HFF-Myc (cell line): ENCODE measurements at places on chromosomes 4 and X.

- no peak for DNase-seq
Observed at GRCh38 chr4:108535757-108536156, 84.6 kb upstream of the RPL34 start.

GRCh38 chrX:95762716-95763115, 921.9 kb upstream of the DIAPH2 start:
- DNase-seq, result no peak

- no peak for DNase-seq
Observed at GRCh38 chrX:154310616-154311536, 15.3 kb downstream of the TKTL1 start.

- no peak for DNase-seq
Observed at GRCh38 chrX:56978172-56978571, 17.2 kb downstream of the SPIN3 start.

DNA sequence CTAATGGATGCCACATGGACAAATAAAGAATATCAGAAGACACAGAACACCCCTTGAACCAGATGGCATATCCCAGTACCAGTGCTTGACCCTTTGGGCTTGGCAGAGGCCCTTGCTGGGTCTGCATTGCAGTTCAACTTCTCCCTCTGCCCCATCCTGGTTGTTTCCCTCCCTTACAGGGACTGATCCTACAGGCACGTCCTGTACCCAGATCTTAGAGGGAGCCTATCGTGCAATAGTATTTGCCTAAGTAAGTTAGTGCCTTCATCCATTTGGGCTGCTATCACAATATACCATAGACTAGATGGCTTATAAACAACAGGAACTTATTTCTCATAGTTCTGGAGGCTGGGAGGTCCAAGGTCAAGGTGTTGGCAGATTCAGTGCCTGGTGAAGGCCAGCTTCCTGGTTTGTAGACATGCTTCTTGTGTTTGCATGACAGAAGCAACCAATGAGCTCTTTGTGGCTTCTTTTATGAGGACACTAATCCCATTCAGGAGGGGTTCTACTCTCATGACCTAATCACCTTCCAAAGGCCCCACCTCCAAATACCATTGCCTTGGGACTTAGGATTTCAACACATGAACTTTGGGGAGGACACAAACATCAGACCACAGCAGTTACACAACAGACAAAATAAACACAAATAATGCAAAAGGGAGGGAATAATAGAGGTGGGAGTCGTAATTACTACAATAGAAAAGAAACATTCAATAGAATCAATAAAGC, 146.5 kb upstream of the MSX1 start:
- DNase-seq, result peak; percentile 47

DNA sequence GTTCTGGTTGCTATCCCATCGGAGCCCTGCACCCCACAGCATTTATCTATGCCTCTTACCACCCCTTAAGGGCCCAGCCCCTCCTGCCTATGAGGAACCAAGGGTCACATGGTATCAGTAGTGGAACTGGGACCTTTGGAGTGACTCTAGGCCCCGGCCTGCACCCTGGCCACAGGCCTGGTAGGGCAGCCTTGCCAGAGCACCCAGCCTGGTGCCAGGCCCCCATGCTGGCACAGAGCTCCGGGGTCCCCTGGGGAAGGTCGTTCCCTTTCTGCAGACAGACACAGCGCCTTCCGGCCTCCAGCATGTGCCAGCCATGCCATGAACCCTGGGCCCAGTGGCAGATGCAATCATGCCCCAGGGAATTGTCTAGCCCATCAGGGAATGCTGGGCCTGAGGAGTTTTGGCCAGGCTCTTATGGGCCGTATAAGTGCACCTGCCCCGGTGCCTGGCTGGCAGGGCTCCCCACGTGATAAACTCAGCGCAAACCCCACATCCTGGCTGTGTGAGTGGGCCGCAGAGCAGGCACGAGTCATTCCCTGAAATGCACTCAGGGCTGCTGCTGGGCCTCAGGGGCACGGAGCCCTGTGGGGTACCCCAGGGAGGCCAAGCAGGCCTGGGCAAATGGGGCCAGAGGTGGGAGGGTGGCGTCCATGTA, 19.8 kb upstream of the ADD1 start:
- no peak for DNase-seq

GRCh38 chr4:16007471-16008095, 44.6 kb upstream of the FGFBP2 start:
- DNase-seq, result no peak

DNA sequence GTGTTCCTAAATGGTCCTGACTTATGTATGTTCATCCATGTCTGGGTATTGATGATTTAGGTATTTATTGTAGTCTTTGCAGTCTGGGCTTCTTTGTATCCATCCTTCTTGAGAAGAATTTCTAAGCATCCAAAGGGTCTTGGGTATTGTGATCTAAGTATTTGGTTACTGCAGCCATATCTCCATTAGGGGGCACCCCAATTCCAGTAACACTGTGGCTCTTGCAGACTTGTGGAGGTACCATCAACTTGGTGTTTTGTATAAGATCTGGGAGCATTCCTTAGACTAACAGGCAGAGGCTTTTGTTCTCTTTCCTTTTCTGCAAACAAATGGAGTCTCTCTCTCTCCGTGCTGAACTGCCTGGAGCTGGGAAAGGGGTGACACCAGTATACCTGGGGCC, 113.7 kb upstream of the NEXMIF start:
- DNase-seq, result peak; percentile 0

GRCh38 chr4:155659176-155659575, 7.5 kb upstream of the GUCY1A1 start:
- no peak for DNase-seq

GRCh38 chr4:163857903-163858302, 363.4 kb downstream of the TMA16 start:
- no peak for DNase-seq

DNA sequence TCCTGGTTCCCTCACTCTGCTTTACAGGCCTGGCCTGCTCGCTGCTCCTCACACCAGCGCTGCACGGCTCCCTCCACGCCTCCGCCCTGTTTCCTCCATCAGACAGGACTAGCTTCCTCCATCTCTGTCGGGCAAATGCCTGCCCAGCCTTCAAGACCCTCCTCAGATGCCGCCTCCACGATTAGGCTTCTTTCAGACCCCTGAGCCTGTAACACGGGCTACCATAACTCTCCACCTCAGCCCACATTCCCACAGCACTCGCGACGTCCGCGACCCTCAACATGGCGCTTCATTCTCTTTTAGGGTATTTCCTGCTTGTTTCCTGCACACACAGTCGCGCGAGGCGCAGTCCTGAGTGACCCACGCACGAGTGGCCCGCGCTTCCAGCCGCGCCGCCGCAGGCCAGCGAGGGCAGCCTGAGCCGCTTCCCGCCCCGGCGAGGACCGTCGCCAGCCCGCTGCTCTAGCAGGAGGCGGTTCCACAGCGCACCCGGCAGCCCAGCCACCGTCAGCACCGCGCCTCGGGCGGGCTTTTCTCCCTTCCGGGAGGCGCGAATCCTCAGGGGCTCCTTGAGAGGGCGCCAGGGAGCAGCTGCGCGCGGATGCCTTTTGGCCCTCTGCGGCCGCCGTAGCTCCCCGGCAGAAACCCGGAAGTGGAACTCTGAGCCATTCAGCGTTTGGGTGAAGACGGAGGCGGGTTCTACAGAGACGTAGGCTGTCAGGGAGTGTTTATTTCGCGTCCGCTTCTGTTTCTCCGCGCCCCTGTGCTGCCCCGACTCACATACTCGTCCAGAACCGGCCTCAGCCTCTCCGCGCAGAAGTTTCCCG, at the start of gene FRG1:
Gene FRG1 (plus strand): TSS at position 695 of the 827 bp plus-strand sequence. CDS start 138 bp downstream, outside the sequence.
- peak; percentile 79 for DNase-seq

- DNase-seq, result no peak
Observed at GRCh38 chrX:104469771-104470170, 96.2 kb upstream of the IL1RAPL2 start.

DNA sequence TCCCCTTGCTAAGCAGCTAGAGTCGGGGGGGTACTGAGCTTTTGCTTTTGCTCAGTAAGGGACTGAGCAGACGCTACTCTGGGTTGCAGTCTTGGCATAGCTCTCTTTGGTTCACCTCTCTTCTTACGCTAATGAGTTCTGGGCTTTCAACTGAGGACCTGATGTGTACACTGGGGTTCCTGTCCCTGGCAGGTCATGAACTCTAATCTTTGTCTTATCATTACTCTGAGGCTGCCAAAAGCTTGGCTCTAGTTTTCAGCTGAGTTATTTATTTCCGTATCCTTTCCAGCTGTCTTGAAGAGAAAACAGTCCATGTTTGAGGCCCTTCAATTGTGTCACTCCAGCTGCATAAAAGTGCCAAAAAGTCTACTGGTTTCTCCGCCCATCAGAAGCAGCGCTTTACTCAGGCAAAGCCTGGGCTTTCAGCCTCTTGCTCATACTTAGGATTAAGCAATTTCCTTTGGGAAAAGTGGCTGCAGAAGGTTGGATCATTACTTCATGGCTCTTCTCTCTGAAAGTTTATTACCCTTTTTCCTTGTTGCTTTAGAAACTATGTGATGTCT, 121.0 kb upstream of the STOX2 start:
- DNase-seq, result no peak

GRCh38 chrX:135931644-135932487, 38.4 kb downstream of the SAGE1 start:
- peak; percentile 1 for DNase-seq

DNA sequence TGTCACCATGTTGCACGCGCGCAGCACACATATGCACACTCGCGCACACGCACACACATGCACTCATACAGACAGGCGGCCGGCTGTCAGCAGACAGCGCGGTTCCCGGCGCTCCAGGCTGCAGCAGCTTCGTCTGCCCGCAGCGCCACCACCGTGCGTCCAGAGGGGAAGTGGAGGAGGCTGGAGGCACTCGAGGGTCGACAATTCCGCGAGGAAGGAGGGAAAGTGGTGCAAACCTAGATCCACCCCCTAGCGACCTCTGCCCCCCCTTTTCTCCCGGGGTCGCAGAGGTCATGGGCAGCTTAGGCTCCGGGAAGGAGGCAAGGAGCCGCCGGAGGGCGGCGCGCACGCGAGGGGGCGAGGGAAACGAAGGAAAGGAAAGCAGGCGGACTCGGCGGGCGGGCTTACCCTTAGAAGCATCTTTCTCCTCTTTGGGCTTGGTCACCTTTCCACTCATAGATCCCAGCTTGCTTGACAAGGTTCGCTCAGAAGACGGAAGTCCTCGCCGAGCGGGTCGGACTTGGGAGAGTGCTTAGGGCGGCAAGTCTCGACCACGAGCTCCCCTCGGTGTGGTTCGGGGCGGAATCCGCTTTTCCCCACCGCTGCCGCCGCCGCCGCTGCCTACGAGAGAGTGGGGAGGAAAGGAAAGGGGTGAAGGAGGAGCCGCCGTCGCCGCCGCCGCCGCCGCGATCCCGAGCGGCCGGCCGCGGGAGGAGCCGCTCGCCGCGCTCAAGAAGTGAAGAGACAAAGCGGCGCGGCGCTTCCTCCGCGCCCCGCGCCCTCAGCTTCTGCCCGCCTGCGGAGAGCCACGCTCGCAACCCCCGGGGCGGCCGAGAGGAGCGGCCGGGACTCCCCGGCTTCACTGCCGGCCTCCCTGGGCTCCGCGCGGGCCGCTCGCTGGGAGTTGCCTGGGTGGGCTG, 326.6 kb upstream of the F9 start:
- no peak for DNase-seq

DNA sequence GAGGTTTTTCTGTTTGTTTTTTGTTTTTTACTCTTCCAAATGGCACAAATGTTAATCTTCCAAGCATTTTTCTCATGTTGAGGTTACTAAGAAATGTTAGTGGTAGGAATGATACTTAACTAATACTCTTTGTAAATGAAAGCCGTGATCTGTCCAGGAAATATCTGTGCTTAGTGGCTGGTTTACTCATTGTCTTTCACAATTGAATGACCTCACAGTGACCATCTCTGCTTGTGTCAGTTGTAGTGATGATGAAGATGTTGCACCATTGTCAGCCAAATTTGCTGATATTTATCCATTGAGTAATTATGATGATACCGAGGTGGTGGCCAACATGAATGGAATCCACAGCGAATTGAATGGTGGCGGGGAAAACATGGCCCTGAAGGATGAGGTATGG, 93.5 kb downstream of the TNIP2 start:
- DNase-seq, result no peak

DNA sequence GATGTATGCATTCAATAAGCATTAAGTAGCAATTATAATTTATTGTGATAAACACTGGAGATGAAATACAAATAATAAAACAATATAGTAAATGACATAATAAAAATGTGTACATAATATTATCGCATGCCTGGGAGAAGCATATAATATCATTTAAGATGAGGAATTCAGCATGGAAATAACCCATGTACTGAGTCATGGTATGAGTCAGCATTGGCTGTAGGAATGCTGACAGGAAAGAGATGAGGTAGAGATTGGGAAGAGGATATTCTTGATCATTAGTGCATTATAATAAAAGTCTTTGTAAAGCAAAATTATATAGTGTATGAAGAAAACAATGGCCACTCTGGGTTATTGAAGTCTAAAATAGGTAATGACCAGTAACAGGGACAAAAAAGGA, 82.8 kb downstream of the MAGEB10 start:
- DNase-seq, result peak; percentile 6

DNA sequence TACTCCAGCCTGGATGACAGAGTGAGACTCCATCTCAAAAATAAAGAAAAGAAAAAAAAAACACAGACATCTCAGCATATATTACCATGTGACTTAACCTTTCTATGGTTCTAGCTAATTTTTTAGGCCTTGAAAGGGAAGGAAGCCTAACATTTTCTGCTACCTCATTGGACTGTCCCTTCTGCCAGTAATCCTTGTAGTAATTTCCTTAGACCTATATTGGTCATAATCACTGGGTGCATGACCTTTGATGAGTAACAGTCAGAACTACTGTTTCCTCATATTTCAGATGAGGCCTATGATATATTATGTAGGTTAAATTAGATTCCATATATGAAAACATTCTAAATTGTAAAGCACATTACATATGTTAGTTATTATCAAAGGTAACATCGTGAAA, 9.6 kb downstream of the XIAP start:
- no peak for DNase-seq

GRCh38 chr4:88697141-88697540, 488 bp downstream of the NAP1L5 start:
- DNase-seq, result no peak

GRCh38 chr4:62407534-62407933, 1207.4 kb downstream of the ADGRL3 start:
- no peak for DNase-seq

- DNase-seq, result no peak
Observed at GRCh38 chrX:112803060-112803459, 37.6 kb downstream of the AMOT start.

GRCh38 chr4:127708985-127709384, 21.2 kb upstream of the SLC25A31 start:
- DNase-seq, result peak; percentile 66

- no peak for DNase-seq
Observed at GRCh38 chrX:47590984-47591383, 8.7 kb downstream of the TIMP1 start.

DNA sequence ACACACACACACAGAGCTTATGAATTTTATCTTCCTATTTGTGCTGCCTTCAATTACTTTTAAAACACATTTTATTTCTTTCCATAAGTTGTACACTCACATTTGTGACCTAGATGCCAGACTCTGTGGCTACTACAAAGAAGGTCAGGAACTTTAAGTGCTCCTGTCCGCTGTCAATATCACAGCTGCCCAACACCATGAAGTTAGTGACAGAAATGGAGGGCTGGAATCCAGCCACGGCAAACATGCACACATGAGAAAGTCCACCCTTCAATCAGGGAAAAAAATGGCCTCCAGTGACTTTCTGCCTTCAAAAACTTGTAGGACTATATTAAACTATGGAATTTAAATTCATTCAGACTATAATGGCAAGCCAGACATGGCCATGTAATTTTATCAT, 334.4 kb upstream of the FSTL5 start:
- DNase-seq, result no peak
